ENCODE measurements at places on chromosomes 7 and 10. TPM values are rescaled to one million over a fixed set of nuclear protein-coding genes. Genes with fewer than 3 reads are reported as not detected.

DNA sequence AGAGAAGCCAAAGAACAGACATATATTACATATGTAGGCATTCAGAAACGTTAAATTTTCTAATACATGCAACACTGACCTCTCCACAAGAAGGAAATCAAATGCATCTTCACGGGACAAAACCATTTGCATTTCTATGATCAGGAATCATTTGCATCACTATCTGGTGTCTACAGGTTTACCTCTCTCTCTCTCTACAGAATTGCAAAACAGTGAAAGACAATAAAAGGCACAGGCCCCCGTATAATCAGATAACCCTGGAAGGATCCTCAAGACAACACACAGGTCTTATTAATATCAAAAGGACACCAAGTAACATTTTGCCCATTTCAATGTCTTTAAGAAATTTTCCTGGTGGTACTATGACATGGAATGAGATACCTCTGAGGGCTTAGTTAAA is 306.3 kb downstream of the GPAM start:
- H3K27ac ChIP-seq = no peak overlapping the region
- DNase-seq = no peak
- peaks cover 14% of the 10 kb centered on the region for H3K27me3 ChIP-seq
- H3K4me3 ChIP-seq = no peak overlapping the region

DNA sequence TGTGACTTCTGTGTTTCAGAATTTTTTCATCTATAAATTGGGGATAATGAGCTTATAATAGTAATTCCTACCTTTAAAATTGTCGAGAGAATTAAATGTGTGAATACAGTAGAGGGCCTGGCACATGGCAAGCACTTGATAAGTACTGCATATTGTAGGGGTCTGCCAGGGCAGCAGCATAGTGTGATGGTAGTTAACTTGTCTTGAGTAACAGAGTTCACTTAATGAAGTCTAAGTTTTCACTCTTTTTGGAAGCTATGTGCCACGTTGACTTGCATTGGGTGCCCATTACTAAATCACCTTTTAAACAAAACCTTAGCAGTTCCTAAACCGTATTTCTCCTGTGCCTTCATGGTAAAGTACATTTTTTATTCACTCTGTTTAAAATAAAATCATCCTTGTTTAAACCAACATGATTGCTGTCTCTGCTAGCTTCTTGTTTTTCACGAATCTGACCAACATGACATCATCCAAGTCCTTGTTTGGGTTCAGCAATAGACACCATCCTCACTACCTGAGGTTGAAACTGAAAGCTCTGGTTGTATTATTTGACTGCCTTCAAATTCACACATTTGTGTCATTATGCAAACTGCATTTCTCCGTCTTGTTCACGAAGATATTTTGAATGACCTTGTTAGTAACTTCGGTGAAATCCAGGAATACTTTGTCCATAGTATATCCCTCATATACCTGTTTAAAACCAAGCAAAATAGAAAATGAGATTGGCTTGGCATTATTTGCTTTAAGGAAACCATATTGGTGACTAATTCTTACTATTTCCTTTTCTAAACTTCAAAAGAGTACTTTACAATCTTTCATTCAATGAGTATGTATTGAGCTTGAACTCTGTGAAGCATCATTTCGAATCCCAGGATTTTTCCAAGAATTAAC is 340.2 kb downstream of the SUGCT start:
- H3K4me3 ChIP-seq = no peak overlapping the region
- no peak for DNase-seq
- no peaks in the 10 kb centered on the region for H3K27me3 ChIP-seq

DNA sequence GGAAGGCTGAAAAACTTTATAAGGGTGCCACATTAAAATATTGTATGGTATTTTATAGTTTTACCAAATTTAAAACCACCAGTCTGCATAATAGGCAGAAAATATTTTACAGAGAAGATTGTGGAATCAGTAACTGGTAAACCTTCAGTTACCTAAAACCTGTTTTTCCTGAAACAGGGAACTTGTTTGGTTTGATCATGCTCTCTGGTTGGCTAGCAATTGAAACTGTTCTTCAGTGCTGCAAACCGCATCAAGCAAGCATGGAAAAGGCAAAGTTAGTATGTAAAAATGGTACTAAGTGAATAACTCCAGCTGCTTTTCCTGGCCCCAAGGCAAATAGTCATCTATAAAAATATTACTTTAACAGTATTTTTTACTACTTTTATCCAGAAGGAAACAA is 316.9 kb upstream of the LRRN3 start:
- no peak overlapping the region for H3K4me3 ChIP-seq
- no peak for DNase-seq
- no peak overlapping the region for H3K27ac ChIP-seq
- no peaks in the 10 kb centered on the region for H3K27me3 ChIP-seq
- no peaks in the 10 kb centered on the region for H3K4me1 ChIP-seq

DNA sequence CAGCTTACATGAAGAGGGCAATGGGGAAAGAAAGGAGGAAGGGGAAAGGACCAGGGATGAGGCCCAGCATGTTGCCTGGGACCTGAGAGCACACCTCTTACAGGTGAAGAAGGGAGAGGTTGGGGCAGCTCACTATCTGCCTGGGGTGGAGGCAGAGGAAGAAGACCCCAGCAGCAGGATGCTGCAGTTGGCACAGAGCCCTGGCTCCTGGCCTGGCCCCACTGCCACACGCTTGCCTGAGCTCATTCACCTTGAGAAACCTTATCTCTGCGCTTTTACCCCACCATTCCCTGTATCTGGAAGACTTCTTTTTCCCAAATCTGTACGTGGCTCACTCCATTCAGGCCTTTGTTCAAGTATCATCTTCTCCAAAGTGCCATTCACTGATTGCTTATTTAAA is 147.8 kb upstream of the TMEM72 start:
- no peak overlapping the region for H3K4me3 ChIP-seq
- DNase-seq = no peak

DNA sequence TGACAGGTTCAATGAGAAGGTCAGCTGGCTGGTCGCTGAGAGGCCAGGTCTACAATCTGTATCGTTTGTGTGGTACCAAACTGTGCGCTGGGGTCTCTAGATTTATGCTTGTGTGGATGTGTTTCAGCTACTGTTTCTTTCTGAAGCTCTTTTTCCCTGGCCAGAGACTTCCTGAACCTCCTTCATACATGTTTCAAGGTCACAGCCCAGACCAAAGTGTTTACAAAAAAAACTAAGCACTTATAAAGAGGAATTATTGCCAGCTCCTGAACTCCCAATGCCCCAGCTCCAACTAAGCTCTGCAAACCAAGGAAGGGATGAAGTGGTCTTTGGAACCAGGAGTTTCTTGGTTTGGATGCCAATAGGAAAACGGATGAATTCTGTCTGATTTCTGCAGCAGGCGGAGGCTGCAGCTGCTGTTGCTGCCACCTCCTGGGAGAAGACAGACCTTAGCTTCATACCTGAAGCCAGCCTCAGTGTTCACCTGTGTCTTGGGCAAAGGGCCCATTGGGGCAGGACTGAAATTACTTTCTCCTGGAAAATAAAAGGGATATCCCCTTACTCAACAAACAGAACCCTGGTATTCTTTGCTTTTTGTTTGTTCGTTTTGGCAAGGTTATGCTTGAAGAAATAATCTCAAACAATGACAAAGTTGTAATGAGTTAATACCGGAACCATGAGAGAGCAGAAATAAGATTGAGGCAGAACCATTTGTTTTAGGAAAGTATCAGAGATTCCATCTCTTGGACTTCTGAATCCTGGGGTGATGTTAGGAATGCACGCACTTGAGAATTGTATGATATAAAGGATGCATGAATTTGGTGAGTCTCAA is 24.6 kb upstream of the MKLN1 start:
- no peak for DNase-seq
- H3K4me3 ChIP-seq = no peak overlapping the region
- H3K27ac ChIP-seq = no peak overlapping the region
- H3K36me3 ChIP-seq = peaks cover 12% of the 10 kb centered on the region
- peaks cover 20% of the 10 kb centered on the region for H3K4me1 ChIP-seq
- no peaks in the 10 kb centered on the region for H3K27me3 ChIP-seq

DNA sequence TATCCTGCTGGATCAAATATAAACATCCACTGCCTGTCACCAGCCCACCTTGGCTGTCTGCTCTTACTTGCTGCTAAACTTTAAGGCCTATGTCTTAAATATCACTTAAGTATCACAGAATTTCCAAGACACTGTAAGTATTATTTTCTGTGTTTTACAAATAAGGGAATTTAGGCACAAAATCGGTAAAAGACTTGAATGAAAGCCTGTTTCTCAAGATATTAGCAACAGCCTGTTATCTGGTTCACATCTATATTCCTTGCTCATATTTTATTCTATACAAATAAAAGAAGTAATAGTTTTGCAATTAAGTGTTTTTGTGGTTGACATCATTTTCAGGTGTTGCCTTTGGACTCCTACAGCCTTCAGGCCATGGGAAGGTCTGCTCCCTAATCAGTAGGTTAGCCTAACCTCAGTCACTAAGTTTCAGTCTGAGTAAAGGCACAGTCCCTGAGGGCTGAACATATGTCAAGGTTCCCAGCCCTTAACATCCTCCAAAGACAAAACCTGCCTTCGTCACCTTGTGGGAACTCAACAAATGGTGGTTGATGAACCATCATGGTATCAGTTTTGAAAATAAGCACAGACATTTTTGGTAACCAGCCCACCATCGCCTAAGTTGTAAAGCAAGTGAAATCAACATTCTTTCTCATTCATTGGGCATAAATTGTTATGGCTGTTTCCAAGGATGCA is 127.1 kb downstream of the CREB5 start:
- no peak overlapping the region for H3K27ac ChIP-seq
- no peak overlapping the region for H3K4me3 ChIP-seq
- no peak for DNase-seq
- no peaks in the 10 kb centered on the region for H3K36me3 ChIP-seq

- no peaks in the 10 kb centered on the region for H3K36me3 ChIP-seq
- no peak for DNase-seq
- no peak overlapping the region for H3K4me3 ChIP-seq
- H3K4me1 ChIP-seq = no peaks in the 10 kb centered on the region
- H3K27ac ChIP-seq = no peak overlapping the region
- H3K27me3 ChIP-seq = peaks cover 4% of the 10 kb centered on the region
Observed at GRCh38 chr10:50846753-50847152, 38.7 kb downstream of the A1CF start.

GRCh38 chr10:47037654-47038425 is 126.6 kb downstream of the PTPN20 start:
- H3K27ac ChIP-seq = no peak overlapping the region
- peaks cover 3% of the 10 kb centered on the region for H3K4me1 ChIP-seq
- no peak for DNase-seq
- no peaks in the 10 kb centered on the region for H3K27me3 ChIP-seq
- no peak overlapping the region for H3K4me3 ChIP-seq
- no peaks in the 10 kb centered on the region for H3K36me3 ChIP-seq

GRCh38 chr7:105512926-105513526 is 9.0 kb downstream of the PUS7 start:
- no peak overlapping the region for H3K27ac ChIP-seq
- no peaks in the 10 kb centered on the region for H3K27me3 ChIP-seq
- no peak for DNase-seq
- H3K4me1 ChIP-seq = no peaks in the 10 kb centered on the region
- H3K4me3 ChIP-seq = no peak overlapping the region

DNA sequence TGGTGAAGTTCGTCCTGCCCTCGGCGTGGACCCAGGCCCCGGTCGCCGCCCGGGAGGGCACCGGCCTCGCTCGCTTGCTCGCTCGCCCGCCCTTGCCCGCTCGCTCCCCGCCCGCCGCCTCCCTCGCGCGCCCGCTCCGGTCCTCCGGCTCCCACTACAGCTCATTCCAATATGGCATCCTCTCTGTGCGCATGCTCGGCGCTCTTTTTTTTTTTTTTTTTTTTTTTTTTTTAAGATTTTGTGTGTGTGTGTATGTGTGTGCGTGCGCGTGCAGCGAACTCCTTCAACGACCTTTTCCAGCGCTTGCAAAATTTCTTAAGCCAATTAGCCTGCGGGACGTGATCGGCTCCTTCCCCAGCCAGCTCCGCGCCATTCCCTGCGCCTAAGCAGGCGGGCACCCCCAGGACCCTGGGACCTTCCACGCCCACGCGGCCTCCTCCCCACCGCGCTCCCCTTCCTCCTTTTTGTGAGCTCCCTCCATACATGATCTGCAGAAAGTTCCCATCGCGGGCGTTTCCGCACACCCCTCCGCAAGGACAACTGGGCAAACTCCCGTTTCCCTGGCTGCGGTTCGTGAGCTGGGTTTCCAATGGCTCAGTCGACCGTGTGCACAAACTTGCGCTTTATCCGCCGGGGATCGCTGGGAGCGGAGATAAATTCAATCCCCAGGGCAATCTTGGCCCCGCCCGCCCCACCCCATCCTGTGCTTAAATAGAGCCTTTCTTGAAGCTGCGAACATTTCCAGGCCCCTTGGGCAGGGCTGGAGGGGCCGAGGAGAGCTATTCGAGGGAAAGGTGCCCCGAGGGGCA is at the start of gene SFMBT2:
Gene SFMBT2, minus strand, starts transcription at position 173 of the 809 bp plus-strand sequence. CDS start 29,136 bp downstream, outside the sequence.
- H3K27ac ChIP-seq = no peak within 1 kb of the TSS
- peaks cover 97% of the 10 kb centered on the region for H3K27me3 ChIP-seq
- DNase-seq = peak; percentile 46

GRCh38 chr7:151707757-151708156 is 169.2 kb downstream of the PRKAG2 start:
- H3K36me3 ChIP-seq = peaks cover 5% of the 10 kb centered on the region
- H3K27me3 ChIP-seq = no peaks in the 10 kb centered on the region
- DNase-seq = no peak
- no peak overlapping the region for H3K27ac ChIP-seq
- peaks cover 16% of the 10 kb centered on the region for H3K4me1 ChIP-seq
- no peak overlapping the region for H3K4me3 ChIP-seq

DNA sequence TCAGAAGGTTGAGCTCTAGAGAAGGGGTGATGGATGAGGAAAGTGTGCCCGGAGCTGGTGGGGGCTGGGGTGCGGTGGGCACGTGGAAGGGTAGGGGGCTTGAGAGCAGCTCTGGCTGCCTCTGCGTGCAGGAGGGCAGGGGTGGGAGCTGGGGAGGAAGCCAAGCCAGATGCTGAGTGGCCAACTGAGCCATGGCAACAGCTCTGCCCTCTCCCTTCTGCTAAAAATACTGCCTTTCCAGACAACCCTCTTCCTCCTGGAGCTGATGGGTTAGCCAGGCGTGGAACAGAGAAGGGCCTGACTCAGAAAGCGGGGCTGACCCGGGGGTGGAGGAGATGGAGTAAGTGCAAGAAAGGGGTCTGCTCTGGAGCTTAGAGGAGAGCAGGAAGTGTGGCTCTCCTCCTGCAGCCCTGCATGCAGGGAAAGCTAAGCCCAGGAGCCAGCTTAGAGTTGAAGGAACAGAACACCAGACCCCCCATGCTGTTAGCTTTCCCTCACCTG is 114.6 kb upstream of the AGK start:
- H3K4me1 ChIP-seq = peaks cover 21% of the 10 kb centered on the region
- H3K27me3 ChIP-seq = no peaks in the 10 kb centered on the region
- DNase-seq = no peak

DNA sequence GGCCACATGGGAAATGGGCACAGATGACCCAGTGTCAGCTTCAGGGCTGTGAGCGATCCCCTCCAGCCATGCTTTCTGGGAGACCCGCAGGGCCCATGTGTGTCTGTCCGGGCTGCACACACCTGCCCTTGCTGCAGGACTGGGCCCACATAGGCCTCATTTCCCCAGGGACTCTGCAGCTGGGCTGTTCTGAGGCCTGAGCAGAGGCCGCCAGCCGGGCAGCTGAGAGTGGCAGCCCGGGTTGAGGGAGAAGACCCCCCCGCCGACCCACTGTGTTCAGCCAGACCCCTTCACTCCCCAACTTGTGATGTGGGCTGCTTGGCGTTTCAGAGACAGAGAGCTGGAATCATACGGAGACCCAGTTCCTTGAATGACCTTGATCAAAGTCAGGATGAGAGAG is 50.1 kb upstream of the DPYSL4 start:
- H3K36me3 ChIP-seq = no peaks in the 10 kb centered on the region
- H3K27me3 ChIP-seq = no peaks in the 10 kb centered on the region
- no peak overlapping the region for H3K4me3 ChIP-seq
- DNase-seq = no peak

Gene GRID2IP
- total RNA-seq = 0.61 TPM
